Activated naive CD8-positive, alpha-beta T cell treated with anti-CD3 and anti-CD28 coated beads, Interleukin-2, amount 50 U/mL, for 24 hours (primary cell): ENCODE measurements at places on chromosomes 12 and 14.

DNA sequence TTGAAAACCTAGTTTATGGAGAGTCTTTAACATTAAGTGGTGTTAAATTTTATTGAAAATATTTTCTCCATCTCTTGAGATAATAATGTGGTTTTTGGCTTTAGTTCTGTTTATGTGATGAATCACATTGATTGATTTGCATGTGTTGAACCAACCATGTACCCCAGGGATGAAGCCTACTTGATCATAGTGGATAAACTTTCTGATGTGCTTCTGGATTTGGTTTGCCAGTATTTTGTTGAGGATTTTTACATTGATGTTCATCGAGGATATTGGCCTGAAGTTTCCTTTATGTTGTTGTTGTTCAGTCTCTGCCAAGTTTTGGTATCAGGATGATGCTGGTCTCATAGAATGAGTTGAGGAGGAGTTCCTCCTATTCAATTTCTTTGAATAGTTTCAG, 222.6 kb downstream of the ADAMTS20 start:
- DNase-seq: no peak

GRCh38 chr12:6182279-6182898, 17.8 kb upstream of the CD9 start:
- no peak for DNase-seq

DNA sequence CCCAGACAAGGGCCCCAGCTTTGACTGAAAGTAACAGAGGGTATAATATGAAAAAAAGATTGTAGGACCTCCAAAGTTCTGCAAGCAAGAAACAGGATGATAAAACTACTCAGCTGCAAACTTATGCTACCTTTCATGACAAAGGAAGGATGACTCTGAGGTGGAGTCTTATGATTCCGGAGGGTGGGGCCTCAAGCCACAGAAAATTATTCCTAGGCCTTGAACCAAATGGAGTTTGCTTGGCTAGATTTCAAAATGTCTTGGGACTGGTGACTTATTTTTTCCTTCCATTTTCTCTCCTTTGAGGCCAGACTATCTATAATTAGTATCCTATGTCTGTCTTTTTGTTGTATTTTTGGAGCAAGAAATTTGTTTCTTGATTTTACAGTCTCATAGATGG, 336.4 kb downstream of the LRIG3 start:
- no peak for DNase-seq

DNA sequence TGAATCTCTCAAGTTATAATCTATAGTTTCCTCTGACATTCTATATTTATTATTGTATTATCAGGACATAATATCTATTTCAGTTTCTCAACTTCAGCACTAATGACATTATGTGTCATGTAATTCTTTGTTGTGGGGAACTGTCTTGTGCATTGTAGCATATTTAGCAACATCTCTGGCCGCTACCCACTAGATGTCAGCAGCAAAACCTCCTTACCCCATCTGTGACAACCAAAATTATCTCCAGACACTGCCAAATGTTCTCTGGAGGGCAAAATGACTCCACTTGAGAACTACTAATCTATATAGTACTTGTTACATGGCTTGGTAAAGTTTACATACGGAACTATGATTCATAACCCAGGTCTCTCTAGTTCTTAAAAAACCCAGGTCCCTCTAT, 110.2 kb downstream of the RASSF9 start:
- no peak for DNase-seq

GRCh38 chr12:108000111-108000510, 129.0 kb upstream of the WSCD2 start:
- DNase-seq: no peak

- peak; percentile 33 for DNase-seq
These were observed 417 bp downstream of the GLS2 start for GRCh38 chr12:56487448-56488040.

DNA sequence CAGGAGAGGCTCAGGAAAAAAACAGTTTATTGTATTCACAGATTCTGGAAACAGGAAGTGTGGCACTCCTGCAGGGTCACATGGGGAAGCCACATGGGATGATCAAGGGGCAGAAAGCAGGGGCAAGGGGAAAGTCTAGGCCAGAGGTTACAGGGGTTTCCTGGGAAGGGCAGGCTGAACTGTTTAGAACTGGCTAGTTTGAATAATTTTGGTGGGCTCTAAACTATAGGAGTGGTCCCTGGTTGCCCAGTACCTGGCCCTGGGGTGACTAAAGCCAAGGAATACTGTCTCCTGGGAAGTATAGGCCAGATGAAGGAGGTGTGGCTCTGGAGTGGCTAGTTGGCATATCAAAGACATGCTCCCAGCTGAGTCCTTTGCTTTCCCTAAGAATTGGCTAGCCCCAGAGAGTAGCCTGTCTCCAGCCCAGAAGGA, 169.2 kb downstream of the SLC41A2 start:
- no peak for DNase-seq

- DNase-seq: no peak
These were observed 70.5 kb downstream of the RGS6 start for GRCh38 chr14:72002731-72003130.

- no peak for DNase-seq
These were observed 64.2 kb upstream of the RIC8B start for GRCh38 chr12:106710143-106710893.

DNA sequence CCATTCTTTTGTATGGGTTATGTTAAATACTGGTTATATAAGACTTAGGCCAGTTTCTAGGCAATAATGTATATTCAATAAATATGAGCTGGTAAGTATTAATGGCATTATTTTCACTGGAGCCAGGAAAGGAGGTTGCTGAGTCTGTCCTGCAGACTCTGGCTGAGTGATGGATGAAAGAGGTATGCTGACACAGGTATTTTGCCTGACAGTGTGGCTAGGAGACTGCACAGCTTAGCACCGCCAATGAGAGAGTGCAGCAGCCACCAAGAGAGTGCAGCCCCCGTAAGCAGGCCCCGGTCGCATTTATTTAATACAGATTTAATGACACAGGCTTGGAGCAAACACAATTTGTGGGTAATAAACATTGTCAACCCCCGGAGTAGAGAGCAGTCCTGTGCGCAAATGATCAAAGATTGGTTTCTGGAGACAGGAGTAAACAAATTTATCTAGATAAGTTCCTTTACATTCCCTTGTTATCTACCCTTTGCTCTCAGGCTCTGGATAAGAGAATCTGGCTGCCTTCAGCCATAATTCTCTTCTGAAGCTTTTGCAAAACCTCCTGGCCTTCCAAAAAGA, 37.4 kb downstream of the TMTC3 start:
- no peak for DNase-seq

DNA sequence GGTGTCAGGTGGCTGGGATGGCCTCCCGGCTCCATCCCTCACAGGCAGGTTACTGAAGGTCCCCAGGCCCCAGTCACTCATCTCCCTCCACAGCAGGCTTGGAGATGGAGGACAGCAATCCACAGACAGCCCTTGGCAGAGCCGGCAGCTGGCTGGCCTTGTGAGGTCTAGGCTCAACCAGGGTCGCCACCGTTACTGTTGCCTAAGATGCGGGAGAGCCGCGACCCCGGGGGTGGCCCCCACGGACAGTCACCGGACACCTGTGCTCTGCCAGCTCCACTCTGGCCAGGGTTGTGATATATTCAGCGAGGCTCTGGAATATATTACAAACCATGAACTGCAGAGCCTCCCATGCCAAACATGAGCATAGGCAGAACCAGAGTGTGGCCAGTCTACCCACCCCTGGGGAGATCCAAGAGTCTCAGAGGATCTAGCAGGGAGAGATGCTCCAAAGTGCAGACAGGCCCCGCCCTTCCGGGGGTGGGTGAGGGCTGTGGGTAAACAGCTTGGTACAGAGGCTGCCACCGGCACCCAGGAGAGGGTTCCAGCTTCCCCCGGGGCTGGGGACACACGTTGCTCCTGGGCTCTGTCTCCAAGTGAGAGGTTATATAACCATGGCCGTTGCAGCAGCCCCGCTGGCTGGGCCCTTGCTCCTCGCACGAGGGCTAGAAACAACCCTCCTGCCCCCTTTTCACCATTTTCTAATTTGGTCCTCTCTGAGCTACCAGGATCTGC, 55.9 kb upstream of the DIO3 start:
- DNase-seq: no peak

- DNase-seq: no peak
These were observed 211.0 kb upstream of the FAR2 start for GRCh38 chr12:28938056-28938455.

DNA sequence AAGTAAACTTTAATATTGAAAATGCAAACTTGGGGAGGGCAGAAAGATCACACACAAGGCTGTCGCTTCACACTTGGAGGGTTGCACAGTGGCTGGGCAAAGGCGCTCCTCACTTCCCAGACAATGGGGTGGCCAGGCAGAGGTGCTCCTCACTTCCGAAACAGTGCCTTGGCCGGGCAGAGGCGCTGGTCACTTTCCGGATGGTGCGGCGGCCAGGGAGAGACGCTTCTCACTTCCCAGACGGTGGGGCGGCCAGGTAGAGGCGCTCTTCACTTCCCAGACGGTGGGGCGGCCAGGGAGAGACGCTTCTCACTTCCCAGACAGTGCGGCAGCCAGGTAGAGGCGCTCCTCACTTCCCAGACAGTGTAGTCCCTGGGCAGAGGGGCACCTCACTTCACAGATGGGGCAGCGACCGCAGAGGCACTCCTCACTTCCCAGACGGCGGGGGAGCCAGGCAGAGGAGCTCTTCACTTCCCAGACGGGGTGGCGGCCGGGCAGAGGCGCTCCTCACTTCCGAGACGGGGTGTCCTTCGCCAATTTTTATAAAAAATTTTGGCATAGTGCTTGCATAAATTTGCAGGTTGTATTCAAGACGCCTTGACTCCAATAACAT, 140.8 kb upstream of the PZP start:
- no peak for DNase-seq

DNA sequence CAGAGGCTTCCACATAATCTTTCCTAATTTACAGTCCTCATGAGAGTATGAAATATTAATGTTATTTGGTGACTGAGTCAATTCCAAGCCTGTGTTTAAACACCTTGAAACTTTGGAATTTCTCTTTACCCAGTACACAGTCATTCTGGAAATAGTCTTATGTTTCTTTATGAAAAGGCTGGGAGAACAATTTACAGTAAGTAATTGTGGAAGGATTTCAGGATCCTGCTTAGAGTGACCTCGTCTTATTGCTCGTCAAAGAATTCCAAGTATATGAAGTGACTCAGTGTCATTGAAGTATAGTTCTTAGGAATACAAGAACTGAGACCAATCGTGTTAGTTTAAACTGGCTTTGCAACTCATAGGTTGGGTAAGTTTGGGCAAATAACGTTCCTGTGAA, 634.2 kb downstream of the SLC16A7 start:
- DNase-seq: no peak

DNA sequence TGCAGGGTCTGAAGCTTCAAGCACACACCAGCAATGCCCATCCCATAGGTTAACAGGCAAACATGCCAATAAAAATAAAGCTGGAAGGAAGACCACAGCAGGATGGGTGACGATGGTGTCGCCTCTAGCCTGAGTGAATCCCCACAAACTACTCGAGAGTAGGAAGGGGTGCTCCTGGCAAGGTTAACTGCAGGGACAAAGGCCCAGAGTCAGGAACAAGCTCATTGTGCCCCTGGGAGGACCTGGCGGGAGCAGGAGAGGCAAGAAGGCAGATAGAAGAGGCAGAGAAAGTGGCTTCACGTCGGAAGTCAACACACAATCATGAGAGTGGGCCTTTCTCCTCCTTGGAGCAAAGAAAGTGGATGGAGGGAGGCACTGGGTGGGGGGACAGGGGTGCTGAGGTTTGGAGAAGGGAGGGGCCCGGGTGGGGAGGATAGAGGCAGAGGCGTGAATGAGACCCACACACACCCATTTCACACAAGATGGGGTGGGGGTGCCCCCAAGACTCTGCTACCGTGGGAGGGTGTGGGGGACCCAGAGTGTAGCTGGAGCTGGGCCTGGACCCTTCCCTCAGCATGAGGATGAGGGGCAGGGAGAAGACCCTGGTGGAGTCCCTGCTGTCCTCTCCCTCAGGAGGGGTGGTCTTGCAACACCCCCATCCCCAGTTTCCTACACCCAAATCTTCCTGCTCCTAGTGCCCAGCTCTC, 43.1 kb downstream of the DIO3 start:
- no peak for DNase-seq

DNA sequence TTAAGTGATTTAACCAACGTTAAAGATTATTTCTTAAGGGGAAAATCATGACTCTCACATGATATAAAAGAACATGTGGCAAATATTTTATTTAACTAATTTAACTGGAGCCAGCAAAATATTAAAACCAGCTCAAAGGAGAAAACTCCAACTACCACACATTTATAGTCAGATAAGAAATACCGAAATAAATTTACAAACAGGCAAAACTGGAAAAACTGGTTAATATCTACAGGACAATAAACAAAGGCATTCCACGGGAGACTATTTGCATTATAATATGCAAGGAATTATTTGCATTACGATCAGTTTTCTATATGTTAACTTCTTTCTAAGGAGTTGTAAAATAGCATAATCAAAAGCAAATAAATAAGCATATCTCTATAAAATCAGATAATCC, 13.8 kb upstream of the BCL2L14 start:
- no peak for DNase-seq

- DNase-seq: no peak
These were observed 163.6 kb downstream of the PRKCH start for GRCh38 chr14:61484826-61485584.

DNA sequence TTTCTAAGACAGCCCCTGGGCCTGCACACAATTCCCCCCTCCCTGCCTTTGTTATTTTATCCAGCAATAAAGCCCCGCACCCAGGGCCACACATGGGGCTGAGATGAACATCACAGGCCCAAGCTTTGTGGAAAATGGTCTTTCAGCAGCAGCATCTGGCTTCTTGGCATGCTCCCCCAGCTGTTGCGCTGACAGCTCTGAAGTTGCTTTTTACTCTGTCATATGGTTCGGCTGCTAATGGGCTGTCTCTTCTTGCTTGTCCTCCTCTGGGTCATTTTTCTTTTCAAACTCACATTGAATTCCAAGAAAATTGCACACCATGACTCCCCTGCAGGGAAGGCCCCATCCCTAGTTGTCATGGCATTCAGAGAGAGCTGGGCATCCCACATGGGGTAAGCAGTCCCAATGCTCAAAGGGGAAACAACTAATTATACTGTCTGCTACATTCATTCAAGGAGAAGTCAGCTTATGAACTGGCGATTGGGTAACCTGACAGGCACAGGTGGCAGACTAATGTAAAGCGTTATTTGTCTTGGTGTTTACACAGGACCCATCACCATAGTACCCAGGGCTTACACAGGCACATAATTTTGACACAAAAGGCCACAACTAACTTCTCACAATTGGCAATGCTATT, 74.0 kb upstream of the CDKN3 start:
- DNase-seq: no peak

- DNase-seq: no peak
These were observed 108.2 kb upstream of the CCDC91 start for GRCh38 chr12:28082096-28082495.

GRCh38 chr14:81676879-81677278, 143.2 kb upstream of the SEL1L start:
- DNase-seq: no peak
